ENCODE measurements at places on chromosomes 6 and 20.
A peak's percentile ranks its signal among the peaks of the same experiment; 100 is the strongest.

DNA sequence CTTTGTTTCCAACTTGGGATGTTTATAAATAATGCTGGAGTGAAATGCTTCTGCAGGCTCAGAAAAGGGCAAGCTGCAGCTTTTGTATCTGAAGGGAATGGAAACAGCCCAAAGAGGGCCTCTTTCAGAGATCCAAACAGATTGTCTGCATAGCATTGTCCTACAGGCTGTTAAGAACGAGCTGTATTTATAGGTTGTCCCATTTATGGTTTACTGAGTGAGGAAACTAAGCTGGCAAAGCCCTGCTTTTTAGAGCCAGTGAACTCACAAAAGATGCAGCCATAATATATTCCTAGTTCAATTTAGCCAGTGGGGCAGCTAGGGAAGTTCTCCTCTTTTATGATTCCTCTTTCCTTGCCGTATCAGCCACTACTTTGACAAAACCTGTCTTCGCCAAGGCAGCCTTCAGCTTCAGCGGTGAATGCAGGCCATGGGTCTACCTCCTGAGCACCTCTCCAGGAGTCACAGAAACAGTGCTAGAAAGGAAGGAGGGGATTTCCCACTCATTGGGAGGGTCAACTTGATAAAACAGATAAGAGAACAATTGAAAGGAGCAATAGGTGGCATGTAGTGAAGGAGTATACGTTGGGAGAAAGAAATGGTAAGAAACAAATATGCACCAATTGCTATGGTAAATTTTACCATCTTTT lies 15.0 kb downstream of the KIAA0319 start:
- no peak for DNase-seq

DNA sequence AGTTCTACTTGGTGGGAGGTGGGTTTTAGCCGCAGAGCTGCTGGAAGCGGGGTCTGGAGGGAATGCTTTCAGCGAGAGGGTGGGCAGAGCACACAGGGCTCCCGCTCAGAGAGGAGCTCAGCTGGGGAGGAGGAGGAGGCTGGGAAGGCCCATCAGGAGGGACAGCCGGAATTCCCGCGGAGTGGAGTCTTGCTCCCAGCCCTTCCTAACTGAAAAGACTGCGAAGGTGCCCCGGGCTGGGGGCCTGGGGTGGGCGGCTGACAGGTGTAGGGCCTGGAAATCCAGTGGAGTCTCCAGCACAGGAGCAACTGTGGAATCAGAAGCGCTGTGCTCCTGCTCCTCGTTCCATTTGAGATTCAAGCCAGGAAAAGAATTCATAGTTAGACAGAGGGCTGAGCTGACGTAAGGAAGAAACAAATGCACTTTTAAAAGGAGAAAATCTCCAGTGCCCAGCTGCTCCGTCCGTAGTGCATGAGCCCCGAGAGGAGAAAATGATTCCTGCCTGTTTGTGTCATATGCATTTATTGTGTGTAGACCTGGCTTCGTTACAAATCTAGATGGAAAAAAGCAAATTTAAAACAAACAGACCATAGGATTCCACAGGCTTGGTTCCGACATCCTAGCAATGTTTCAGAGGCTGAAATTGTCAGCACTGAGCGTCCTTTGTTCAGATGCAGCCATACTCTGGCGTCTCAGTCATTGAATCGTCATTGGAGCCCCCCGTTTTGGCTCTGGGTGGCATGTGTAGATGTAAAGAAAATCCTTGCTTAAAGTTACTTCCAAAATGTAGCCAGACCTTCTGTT lies 197.7 kb downstream of the SMOC2 start:
- no peak for DNase-seq

DNA sequence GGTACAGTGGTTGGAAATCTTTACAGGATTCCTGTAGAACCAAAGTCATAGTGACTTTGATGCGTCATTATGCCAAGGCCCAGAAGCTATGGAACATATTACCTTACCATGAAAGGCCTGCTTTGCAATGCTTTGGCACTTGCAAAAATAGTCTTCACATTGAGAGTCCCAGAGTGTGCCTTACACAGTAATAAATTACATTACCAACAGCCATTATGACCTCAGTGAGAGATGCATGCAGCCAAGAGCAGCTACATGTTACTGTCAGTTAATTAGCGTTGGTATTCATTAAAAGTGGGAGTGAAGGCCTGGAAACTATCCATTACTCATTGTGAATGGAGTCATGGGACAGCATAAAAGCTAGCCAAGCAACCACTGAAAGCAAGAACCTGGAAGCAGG lies 39.2 kb upstream of the HDDC2 start:
- DNase-seq, result no peak

- no peak for DNase-seq
Measured at GRCh38 chr6:86941461-86941860, 4.1 kb downstream of the HTR1E start.

DNA sequence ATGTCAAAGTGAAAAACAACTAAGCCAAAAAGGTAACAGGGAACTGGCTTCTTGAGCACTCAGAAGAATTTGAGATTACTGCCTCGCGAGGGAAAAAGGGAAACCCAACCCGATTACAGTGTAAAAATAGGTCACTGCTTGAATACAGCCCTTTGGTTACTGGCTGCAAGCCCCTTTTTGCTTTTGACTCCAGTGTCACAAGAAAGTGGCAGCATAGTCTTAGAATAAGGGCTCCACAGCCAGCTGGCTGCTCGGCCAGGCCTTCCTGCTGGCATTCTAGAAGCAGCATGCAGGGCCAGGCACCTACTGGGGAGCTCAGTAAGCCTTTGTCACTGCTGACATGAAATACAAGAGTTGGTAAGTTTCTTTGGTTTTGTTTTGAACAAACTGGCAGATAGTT lies 83.0 kb downstream of the ZHX3 start:
- no peak for DNase-seq

DNA sequence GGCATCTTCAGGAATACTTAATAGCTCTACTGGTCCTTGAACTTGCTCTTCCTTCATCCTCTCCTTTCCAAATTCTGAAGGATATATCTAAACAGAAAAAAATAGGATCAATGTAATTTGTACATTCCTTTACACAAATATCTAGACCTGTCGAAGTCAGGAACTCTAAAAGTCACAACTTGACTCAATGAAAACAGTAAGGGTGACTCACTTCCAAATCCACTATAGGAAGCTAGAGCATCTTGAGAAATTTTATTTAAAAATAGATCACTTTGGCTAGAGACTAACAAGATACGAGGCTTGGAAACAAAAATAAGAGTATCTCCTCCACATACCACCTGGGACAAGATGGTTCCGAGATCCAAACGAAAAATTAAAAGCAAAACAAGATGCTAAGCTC lies 12.2 kb downstream of the ESF1 start:
- DNase-seq, result no peak

DNA sequence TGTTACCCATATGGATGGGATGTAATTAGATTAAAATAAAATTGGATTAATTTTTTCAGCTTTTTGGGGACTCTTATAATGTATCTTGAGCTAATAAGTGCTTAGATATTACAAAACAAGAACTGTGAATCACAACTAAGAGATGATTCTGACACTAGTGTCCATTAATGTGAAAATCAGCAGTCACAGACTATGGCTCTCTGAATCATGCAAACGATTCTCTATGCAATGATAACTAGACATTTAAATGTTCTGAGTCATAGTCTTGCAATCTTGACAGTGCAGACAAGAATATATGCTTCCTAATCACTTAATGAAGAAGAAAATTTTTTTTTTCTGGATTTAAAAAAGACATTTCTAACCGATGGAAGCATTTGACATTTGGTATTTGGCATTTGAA lies 82.2 kb upstream of the OPRM1 start:
- no peak for DNase-seq

DNA sequence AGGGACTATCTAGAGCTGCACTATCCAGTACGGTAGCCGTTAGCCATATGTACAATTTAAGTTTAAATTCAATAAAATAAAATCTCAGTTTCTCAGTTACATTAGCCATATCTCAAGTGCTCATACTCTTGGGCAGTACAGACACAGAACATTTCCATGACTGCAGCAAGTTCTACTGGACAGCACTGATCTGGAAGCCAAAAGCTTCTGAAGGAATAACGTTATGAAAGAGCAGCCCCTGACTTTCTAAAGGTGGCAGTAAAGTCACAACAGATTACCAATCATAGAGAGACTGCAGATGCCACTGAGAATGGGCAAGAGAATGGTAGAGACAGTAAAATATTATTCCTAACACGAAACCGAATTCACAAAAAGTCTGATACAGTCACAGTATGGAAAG lies 36.8 kb downstream of the NDRG3 start:
- no peak for DNase-seq

GRCh38 chr20:10508468-10509251 lies 73.6 kb downstream of the SLX4IP start:
- DNase-seq, result no peak

- DNase-seq, result no peak
Measured at GRCh38 chr6:43303751-43304331, 4.8 kb downstream of the CRIP3 start.

DNA sequence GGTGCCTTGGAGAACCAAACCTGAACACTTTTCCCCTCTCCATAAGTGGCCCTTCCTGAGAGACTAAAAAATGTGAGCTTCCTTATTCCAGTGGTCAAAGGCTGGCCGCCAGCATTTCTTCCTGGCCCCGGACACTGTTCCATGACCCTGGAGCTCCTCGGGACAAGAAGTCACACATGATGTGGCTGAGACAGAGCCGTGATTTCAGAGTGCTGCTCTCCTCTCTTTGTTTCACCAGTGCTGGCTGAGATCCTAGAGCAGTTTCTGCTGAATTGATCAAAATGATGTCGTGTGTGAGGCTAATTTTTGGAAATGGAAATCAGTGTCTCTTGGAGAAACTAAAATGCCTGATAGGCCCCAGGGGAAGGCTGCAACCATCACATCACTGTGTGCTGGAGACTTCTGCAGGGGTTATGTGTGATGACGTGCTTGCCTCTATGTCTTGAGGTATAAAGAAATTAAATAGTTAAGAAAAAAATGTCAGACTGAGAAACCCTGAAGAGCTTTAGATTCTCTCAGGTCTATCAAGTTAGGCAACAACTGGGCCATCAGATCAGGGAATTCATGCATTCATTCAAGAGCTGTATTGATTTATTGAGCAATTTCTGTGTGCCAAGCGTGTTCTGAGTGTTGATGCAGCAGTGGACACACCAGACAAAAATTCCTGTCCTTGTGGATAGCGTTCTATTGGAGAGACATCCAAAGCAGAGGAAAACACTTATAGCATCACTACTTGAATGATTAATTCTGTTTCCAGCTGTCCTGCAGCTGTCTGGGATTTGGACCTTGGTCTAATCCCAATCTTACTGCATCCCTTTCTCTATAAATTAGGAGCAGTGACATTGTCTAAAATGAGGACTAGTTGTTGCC lies 72.7 kb upstream of the CCN6 start:
- DNase-seq, result no peak

DNA sequence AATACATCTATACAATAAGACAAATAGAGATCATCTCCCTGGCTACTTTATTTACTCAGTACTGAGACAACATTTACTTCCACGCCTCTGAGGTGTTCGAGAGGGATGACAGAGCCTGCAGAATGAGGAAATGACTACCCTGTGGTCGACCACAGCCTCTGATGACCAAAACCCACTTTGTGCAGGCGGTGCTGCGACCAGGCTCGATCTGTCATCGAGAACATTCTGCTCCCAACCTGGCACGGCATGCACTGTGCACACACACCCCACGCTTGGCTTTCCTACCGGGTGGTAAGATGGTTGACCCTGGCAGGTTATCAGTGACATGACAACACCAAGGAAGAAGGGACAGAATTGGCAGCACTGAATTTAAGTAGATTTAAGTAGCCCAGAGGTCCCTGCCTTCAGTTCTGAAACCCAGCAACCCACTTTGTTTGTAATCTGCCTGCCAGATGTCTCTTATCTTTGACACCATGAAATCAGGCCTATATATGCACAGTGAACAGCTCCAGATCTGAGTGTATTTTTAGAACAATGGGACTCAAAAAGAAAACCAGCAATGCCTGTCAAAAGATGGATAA lies 42.6 kb downstream of the TTI1 start:
- DNase-seq, result peak; percentile 43

- no peak for DNase-seq
Measured at GRCh38 chr6:127510876-127511275, 8.3 kb downstream of the MTCL3 start.

DNA sequence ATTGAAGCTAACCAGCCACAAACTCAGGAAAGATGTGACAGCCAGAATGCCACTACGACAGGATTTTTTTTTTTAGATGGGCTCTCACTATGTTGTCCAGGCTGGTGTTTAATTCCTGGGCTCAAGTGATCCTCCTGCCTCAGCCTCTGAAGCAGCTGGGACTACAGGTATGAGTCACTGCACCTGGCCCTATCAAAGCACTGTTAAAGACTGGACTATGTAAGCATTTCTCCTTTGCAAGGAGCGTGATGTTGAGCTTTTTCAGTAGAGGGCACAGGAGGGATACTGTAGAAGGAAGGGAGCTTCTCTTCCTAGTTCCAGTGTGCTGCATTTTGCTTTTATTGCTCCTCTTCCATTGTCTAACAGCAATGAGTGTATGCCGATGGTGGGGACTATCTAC lies 35.8 kb downstream of the ZBTB9 start:
- no peak for DNase-seq
